NCI-H510A (cell line): ENCODE measurements at places on chromosomes 11 and 22.
A peak's percentile ranks its signal among the peaks of the same experiment; 100 is the strongest.

DNA sequence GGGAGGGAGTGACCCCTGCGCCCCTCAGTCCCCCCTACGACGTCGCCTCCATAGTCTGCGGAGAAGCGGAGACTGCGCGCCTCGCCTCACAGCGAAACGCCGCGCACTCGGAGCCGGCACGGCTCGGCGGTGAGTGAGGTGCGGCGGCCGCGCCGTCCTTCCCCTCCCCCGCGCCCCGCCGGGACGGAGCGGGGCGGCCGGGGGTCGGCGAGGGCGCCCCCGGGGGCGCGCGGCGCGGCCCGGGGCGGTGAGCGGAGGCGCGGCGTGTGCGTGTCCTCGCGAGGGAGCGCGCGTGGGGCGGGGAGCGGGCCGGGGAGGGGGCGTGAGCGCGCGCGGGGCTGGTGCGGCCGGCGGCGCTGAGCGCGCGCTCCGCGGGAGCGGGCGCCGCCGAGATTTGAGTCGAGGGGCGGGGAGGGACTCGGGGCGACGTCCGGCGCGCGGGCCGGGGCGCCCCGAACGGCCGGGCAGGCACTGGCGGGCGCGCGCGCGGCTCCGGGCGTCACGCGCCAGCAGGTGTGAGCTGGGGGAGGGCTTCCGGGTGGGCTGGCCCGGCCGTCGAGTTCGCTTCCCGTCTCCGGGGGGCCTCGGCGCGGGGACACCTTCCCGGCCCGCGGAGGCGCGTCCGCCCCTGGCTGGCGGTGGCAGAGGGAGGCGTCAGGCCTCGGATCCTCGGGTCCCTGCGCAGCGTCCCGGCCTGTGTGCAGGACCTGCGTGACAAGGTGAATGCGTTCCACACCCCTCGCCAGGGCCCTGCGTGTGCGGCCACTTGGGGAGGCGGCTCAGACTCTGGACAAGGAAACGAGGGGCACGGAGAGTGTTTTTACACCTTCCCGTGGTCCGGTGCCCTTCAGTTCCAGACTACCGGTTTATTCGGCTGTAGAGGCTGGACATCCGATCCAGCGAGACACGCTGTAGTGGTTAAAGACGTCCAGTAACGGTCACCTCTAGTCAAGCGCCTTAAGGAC is 50.4 kb downstream of the FAM83F start:
- DNase-seq = peak; percentile 19

- peak; percentile 98 for DNase-seq
Observed at GRCh38 chr11:116035977-116036376, 531.8 kb upstream of the CADM1 start.

- no peak for DNase-seq
Observed at GRCh38 chr11:72609045-72609444, 65.2 kb downstream of the PDE2A start.

DNA sequence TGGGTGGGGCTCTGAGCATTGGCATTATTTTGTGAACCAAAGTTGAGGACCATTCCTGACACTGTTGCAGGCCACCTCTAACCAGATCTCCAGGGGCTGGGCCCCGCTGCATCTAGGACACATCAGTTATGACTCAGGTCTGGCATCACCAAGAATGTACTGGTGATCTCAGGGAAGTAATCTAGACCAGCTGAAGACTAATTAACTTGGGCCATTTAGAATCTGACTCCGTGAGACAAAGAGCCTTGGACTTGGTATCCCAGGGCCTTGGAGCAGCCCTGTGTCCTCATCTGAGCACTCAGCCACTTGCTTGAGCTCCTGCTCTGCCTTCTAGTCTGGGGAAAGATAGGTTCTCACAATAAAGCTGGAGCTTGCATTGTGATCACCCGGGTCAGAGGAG is 200.6 kb downstream of the KIRREL3 start:
- no peak for DNase-seq

DNA sequence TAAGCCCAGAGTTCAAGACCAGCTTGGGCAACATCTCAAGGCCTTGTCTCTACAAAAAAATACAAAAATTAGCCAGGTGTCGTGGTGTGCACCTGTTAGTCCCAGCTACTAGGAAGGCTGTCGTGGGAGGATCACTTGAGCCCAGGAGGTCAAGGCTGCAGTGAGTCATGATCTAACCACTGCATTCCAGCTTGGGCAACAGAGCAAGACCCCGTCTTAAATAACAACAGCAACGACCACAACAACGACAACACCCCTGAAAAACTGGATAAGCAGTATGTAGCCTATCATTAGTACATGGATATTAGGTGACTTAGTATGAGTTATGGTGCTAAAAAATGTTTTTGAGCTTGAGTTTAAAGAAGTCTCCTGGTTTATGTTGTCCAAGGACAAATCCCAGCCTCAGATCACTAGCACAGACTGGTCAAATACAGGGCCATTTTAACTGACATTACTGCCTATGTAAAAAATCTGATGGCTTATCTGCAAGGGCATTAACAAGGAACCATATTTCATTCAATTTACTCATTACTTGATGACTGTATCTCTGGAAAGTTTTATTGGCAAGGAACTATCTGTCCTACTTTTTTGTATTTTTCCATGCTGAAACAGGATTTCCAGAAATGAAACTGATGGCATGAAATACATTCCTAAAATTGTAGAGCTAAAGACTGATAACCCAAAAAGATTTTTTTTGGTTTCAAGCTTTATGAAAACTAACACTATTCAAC is 23.4 kb downstream of the C2CD3 start:
- DNase-seq = no peak

DNA sequence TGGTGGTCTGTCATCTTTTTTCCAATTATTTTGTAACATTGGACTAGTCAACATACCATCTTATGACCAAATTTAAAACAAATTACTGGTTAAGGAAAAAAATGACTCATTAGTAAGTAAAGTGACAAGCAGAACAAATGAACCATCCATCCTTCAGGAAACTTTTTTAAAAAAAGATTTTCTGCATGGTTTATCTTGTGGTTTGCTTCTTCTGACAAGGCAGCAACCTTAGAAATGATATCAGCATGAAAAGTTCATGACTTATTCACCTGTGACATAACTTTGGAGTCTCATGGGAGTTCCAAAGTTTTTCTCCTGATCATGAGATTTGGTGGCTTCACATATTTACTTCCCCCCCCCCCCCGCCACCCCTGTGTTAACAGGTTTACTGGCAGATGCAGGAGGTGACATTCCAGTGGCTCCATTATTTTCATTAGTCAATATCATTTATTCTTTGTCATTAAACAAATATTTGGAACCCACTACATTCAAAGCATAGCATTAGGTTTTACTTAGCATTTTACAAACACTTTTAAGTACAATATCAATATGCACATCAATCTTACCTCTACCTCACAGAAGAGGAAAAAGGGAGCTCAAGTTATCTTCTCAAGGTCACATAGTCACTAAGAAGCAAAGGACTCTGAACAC is 40.7 kb downstream of the DCUN1D5 start:
- DNase-seq = no peak

GRCh38 chr11:8100158-8100557 is 19.1 kb downstream of the TUB start:
- no peak for DNase-seq

DNA sequence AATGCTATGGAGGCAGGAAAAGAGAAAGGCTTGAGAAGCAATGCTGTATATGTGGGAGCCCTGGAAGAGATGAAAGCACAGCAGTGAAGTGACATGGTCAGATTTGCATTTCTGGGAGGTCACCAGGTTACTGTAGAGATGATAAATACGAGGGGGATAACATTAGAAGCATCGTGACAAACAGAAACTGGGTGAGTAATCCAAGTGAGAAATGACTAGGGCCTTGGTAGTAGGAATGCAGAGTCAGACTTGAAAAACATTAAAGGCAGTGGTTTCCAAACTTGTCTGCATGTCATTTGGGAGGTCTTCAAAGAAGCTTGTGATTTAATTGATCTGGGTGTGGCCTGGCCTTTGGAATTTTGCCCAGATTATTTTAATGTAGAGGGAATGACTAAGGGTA is 43.9 kb downstream of the CCDC34 start:
- no peak for DNase-seq

DNA sequence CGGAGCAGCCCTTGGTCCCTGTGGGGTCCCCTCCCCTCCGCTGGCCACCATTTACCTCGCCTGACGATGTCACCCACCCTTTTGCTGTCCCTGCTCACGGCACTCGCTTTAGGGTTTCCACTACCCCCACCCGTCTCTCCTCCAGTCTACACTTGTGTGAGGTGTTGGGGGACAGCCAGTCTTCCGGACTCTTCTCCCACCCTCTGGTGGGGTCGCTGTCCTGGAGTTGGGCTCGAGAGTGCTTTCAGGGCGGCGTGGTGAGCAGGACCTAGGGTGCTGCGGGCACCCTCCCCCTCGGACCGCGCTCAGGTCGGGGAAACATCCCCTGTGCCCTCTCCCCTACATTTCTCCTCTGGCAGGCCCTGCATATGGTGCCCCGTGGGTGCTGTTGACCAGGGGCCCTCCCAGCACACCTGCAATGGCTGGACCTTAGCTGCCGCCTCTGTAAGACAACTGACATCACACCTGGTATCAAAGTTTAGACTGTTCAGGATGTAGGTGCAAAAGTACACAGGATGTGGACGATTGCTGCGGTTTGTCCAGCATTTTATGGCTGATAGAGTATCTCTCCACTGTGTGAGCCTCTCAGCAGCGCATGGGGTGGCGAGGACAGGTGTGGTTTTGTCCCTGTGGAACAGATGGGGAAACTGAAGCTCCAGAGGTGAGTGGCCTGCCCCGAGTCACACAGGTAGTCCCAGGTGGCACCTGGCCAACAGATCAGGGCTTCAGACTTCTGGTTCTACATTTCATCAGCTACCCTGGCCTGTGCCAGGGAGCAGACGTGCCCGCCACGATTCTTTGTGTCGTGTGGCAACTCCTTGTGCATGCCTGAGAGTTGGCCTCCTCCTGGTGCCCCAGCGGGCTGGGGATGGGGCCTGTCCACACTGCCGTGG is 1.2 kb downstream of the GRK2 start:
- peak; percentile 70 for DNase-seq

DNA sequence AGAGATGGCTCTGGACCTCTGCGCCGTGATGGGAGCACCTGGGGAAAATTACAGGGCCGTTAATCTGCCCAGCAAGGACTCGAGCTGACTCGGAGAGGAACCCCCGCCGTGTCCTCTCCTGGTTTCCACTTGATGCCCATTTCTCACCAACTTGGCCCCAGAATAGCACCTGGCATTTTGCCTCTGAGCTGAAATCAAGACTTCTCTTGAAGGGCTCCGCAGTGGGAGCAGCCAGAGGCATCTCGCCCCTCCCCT is 19.0 kb upstream of the CABP7 start:
- DNase-seq = no peak

DNA sequence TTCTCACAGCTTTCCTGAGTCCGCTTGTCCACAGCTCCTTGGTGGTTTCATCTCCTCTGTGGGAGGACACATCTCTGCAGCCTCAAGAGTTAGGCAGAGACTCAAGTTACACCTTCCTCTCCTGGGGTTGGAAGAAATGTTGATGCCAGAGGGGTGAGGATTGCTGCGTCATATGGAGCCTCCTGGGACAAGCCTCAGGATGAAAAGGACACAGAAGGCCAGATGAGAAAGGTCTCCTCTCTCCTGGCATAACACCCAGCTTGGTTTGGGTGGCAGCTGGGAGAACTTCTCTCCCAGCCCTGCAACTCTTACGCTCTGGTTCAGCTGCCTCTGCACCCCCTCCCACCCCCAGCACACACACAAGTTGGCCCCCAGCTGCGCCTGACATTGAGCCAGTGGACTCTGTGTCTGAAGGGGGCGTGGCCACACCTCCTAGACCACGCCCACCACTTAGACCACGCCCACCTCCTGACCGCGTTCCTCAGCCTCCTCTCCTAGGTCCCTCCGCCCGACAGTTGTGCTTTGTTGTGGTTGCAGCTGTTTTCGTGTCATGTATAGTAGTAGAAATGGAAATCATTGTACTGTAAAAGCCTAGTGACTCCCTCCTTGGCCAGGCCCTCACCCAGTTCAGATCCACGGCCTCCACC is 11.7 kb downstream of the RASD2 start:
- no peak for DNase-seq
